ENCODE measurements at places on chromosomes 12 and 14.

DNA sequence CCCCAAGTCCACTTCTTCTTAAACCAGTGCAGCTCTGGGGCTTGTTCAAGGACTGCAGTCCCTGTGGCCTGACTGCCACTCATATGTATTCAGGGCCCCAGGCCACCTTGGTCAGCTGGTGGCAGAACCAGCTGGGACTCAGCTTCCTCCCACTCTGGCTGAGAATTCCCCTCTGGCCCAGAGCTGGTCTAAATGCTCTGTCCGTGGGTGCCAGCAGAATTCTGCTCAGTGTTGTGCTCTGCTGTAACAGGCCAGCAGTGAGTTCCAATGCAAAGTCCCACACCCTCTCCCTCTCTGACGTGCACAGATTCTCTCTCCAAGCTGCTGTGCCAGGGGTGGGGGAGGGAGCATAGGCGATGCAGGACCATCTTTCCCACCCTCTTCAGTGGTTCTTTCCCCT lies 210.4 kb upstream of the RGS6 start:
- H3K27ac ChIP-seq = no peak overlapping the region
- peaks cover 52% of the 10 kb centered on the region for H3K36me3 ChIP-seq
- no peaks in the 10 kb centered on the region for H3K27me3 ChIP-seq
- H3K4me1 ChIP-seq = no peaks in the 10 kb centered on the region
- H3K4me3 ChIP-seq = no peak overlapping the region

- H3K27me3 ChIP-seq = peaks cover 54% of the 10 kb centered on the region
- no peaks in the 10 kb centered on the region for H3K4me1 ChIP-seq
- no peak overlapping the region for H3K27ac ChIP-seq
- DNase-seq = no peak
- no peak overlapping the region for H3K4me3 ChIP-seq
- peaks cover 8% of the 10 kb centered on the region for H3K36me3 ChIP-seq
Observed at GRCh38 chr12:112574896-112575558, 156.3 kb downstream of the PTPN11 start.

DNA sequence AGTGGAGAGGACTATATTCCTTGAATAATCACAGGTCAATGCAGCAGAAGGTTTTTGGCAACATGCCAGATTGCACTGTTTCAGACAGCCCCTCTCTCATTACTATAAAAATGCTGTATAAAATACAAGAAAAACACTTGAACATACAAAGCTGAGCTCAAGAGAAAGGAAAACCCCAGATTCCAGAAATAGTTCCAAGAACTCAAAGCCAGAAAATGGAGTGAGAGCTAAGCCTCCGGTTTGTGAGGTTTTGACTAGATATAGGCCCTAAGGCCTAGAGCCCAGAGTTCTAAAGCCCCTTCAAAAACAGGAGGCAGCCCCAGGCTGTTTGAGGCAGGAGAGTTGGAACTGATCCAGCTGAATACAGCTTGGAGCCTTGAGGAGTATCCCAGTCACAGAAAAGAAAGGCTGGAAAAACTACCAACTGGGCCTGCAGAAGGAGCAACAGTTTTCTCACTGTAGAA lies 29.4 kb upstream of the ACTN1 start:
- peaks cover 11% of the 10 kb centered on the region for H3K4me1 ChIP-seq
- no peak for DNase-seq
- no peaks in the 10 kb centered on the region for H3K36me3 ChIP-seq
- H3K4me3 ChIP-seq = no peak overlapping the region
- no peaks in the 10 kb centered on the region for H3K27me3 ChIP-seq

DNA sequence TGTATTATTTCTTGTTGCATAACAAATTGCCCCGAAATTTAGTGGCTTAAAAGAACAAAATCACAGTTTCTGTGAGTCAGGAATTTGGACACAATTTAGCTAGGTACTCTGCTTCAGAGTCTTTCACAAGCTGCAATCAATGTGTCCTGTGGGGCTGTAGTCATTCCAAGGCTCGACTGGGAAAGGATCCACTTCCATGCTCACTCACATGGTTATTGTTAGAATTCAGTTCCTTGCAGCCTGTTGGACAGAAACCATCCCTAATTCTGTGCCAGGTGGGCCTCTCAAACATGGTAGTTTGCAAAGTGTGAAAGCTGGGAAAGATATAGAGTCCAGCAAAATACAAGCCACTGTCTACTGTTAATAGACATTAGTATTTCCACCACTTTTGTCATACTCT lies 59.7 kb upstream of the ARID2 start:
- H3K4me3 ChIP-seq = peak overlapping the region; percentile 7
- no peak overlapping the region for H3K27ac ChIP-seq
- DNase-seq = no peak
- no peaks in the 10 kb centered on the region for H3K36me3 ChIP-seq
- no peaks in the 10 kb centered on the region for H3K27me3 ChIP-seq

- peaks cover 3% of the 10 kb centered on the region for H3K36me3 ChIP-seq
- peaks cover 5% of the 10 kb centered on the region for H3K27me3 ChIP-seq
- H3K4me3 ChIP-seq = no peak overlapping the region
- peaks cover 14% of the 10 kb centered on the region for H3K4me1 ChIP-seq
- H3K27ac ChIP-seq = no peak overlapping the region
- DNase-seq = no peak
Observed at GRCh38 chr14:76846331-76847047, 20.3 kb downstream of the LRRC74A start.

GRCh38 chr12:92719674-92720073 lies 16.9 kb downstream of the PLEKHG7 start:
- peaks cover 3% of the 10 kb centered on the region for H3K27me3 ChIP-seq
- DNase-seq = no peak
- peaks cover 2% of the 10 kb centered on the region for H3K36me3 ChIP-seq

DNA sequence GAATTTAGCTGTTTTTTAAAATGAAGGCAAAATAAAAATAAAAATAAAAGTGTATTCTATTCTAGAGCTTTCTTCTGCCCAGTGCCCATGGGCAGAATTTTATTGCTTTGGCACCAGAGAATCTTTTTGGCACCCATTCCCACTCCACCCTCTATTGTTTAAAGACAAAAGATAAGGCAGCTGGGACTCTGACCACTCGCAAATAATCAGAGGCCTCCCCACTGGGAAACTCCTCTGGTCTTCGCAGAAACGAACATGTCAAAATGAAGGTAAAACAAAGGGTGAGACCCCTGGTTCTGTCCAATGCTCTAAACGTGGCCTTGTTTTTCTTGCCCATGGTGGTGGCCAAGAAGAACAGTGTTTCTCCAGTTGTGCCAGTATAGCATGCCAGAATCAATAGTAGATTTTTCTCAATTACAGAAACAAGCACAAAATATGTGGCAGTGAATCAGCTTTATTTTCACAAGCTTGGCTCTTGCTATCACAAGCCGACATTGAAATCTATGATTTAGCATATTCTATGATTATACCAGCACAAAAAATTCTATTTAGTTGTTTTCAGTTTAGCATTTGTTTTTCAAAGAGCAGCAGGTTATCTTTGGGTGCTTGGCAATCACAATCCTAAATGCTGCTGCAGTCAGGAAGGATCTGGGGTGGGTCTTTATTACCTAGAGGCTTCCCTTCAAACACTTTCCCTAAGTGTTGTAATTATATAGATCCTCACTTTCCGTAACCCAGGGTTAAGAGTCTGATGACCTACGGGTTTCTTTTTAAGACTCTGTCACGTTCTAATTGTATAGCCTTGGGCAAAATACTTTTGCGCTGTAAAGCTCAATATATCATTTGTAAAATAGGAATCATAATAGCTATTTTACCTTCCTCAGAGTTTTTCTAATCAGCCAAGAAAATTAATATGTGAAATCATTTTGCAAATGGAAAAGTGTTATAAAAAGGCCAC lies 50.5 kb downstream of the KITLG start:
- H3K27ac ChIP-seq = no peak overlapping the region
- no peaks in the 10 kb centered on the region for H3K4me1 ChIP-seq
- peaks cover 2% of the 10 kb centered on the region for H3K27me3 ChIP-seq
- H3K36me3 ChIP-seq = no peaks in the 10 kb centered on the region

DNA sequence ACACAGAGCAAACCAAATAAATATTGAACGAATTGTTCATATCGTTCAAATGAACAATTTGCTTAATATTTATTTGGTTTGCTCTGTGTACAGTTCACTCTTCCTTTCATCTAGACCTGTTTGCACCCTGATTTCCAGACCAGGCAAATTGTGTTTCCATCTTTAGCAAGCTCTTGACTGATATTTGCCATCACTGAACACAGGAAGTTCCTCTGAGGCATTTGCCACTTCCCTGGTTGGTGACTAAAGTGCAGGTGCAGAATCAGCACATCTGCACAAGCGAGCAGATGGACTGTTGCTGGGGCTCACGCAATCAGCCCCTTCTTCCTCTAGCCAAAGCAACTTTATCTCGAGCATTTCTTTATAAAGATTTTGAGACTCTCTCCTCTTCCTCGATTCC lies 112.9 kb downstream of the DAAM1 start:
- H3K4me3 ChIP-seq = no peak overlapping the region
- H3K36me3 ChIP-seq = peaks cover 2% of the 10 kb centered on the region
- no peaks in the 10 kb centered on the region for H3K27me3 ChIP-seq
- H3K4me1 ChIP-seq = peaks cover 7% of the 10 kb centered on the region
- no peak overlapping the region for H3K27ac ChIP-seq

GRCh38 chr14:72024043-72024407 lies 91.8 kb downstream of the RGS6 start:
- H3K4me1 ChIP-seq = no peaks in the 10 kb centered on the region
- no peak for DNase-seq
- no peaks in the 10 kb centered on the region for H3K36me3 ChIP-seq
- no peak overlapping the region for H3K4me3 ChIP-seq
- no peak overlapping the region for H3K27ac ChIP-seq
- peaks cover 18% of the 10 kb centered on the region for H3K27me3 ChIP-seq

GRCh38 chr12:56916996-56917333 lies 17.2 kb downstream of the SDR9C7 start:
- H3K27me3 ChIP-seq = peaks cover 5% of the 10 kb centered on the region
- no peak overlapping the region for H3K27ac ChIP-seq
- H3K36me3 ChIP-seq = peaks cover 18% of the 10 kb centered on the region
- no peaks in the 10 kb centered on the region for H3K4me1 ChIP-seq

DNA sequence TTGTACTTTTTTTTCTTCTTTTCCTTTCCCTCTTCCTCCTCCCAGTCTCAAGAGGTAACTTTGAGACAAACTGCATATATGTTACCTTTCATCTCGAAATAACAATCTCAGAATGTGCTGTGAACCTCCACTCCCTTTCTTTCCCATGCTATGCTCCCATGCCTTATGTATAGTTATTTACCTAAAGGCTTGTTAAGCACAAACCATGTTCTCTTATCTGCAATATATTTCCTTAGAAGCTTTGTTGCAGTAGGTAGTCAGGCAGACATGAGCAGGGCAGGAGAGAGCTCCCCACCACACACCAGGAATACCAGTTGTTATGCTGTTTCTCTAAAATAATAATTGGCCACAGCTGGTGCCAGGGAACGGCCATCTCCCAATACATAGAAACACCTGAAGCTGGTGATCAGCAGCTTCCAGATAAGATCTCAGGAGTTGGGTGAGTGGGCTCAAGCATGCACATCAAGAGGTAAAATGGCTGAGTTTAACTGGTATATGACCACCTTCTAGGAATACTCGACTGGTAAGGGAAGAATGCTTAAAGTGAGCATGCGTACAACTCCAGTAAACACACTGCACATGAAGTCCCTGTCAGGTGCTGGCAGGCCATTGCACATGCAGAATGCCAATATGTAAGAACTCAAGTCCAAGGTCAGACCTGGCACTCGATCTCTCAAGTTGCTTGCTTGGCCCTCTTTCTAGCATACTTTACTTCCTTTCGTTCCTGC lies 14.8 kb upstream of the DHRS2 start:
- peaks cover 4% of the 10 kb centered on the region for H3K4me1 ChIP-seq
- H3K27me3 ChIP-seq = peaks cover 2% of the 10 kb centered on the region
- no peak for DNase-seq
- peaks cover 12% of the 10 kb centered on the region for H3K36me3 ChIP-seq
- no peak overlapping the region for H3K4me3 ChIP-seq

GRCh38 chr12:22321018-22321605 lies 13.4 kb downstream of the ST8SIA1 start:
- H3K4me1 ChIP-seq = peaks cover 2% of the 10 kb centered on the region
- peaks cover 4% of the 10 kb centered on the region for H3K27me3 ChIP-seq
- no peak overlapping the region for H3K27ac ChIP-seq
- H3K36me3 ChIP-seq = no peaks in the 10 kb centered on the region

DNA sequence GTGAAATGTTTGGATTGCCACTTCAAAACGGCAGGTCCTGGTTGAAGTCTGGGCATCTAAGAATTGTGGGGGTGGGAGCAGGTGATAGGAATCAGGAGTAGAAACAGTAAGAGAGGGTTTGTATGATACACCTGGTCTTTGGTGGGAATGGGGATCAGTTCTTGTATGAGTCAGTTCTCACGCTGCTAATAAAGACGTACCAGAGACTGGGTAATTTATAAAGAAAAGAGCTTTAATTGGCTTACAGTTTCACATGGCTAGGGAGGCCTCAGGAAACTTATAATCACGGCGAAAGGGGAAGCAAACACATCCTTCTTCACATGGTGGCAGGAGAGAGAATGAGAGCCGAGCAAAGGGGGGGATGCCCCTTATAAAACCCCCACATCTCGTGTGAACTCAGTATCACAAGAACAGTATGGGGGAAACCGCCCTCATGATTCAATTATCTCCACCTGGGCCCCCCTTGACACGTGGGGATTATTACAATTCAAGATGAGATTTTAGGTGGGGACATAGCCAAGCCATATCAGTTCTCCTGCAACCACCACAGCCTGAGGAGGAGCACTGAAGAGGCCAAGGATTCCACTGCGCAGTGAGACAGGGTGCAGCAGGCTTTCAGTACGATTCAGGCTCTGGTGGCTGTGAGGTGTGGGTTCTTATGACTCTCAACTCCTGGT lies 52.1 kb downstream of the DRAM1 start:
- peaks cover 8% of the 10 kb centered on the region for H3K27me3 ChIP-seq
- H3K36me3 ChIP-seq = no peaks in the 10 kb centered on the region
- no peaks in the 10 kb centered on the region for H3K4me1 ChIP-seq
- DNase-seq = no peak

- H3K4me3 ChIP-seq = no peak overlapping the region
- no peak for DNase-seq
- no peak overlapping the region for H3K27ac ChIP-seq
- no peaks in the 10 kb centered on the region for H3K27me3 ChIP-seq
- H3K36me3 ChIP-seq = no peaks in the 10 kb centered on the region
Observed at GRCh38 chr14:74349757-74350156, 1.5 kb downstream of the VRTN start.

GRCh38 chr12:130152386-130152785 lies 9.9 kb upstream of the FZD10 start:
- DNase-seq = no peak
- H3K4me1 ChIP-seq = peaks cover 6% of the 10 kb centered on the region
- peaks cover 49% of the 10 kb centered on the region for H3K27me3 ChIP-seq
- no peak overlapping the region for H3K4me3 ChIP-seq
- no peak overlapping the region for H3K27ac ChIP-seq
- H3K36me3 ChIP-seq = no peaks in the 10 kb centered on the region

GRCh38 chr14:70655110-70655826 lies 13.6 kb downstream of the TTC9 start:
- H3K4me3 ChIP-seq = peak overlapping the region; percentile 88
- DNase-seq = peak; percentile 90
- H3K4me1 ChIP-seq = peaks cover 93% of the 10 kb centered on the region

GRCh38 chr14:75568791-75569190 lies 9.6 kb upstream of the FLVCR2 start:
- peaks cover 16% of the 10 kb centered on the region for H3K4me1 ChIP-seq
- no peak overlapping the region for H3K27ac ChIP-seq
- no peaks in the 10 kb centered on the region for H3K36me3 ChIP-seq

Measured in naive thymus-derived CD8-positive, alpha-beta T cell (primary cell).